ENCODE measurements at places on chromosomes 12 and 14. TPM values are rescaled to one million over a fixed set of nuclear protein-coding genes. Genes with fewer than 3 reads are reported as not detected.

SERPINA5 gene
- 0.26 TPM for total RNA-seq

PITPNM2 gene
- total RNA-seq = 4.0 TPM

PFKM gene
- 36.3 TPM for total RNA-seq

PTPRQ gene
- total RNA-seq = not detected

DIO3 gene
- total RNA-seq = not detected

GUCY2C gene
- total RNA-seq = not detected

HDAC7 gene
- total RNA-seq = 28.8 TPM

PTCSC3 gene
- total RNA-seq = not detected

L3HYPDH gene
- total RNA-seq = 16.8 TPM

CAPS2 gene
- total RNA-seq = 0.26 TPM

PLA2G1B gene
- total RNA-seq = not detected

LRIG3 gene
- total RNA-seq = 33.0 TPM

FAM177A1 gene
- total RNA-seq = 43.9 TPM

TSPAN9 gene
- total RNA-seq = 96.8 TPM

LLPH gene
- 1.9 TPM for total RNA-seq

CLEC1B gene
- not detected for total RNA-seq

KCNJ8 gene
- under 0.01 TPM for total RNA-seq

RITA1 gene
- 21.4 TPM for total RNA-seq

TMEM30B gene
- total RNA-seq = 0.13 TPM

POTEM gene
- not detected for total RNA-seq

SPTB gene
- total RNA-seq = under 0.01 TPM

DDX51 gene
- total RNA-seq = 5.1 TPM

LUM gene
- total RNA-seq = not detected
